ENCODE measurements at places on chromosomes 11 and 22. TPM values are rescaled to one million over a fixed set of nuclear protein-coding genes. Genes with fewer than 3 reads are reported as not detected.

The SEC14L6 gene
- total RNA-seq: 3.3 TPM

- no peak for DNase-seq
Observed at GRCh38 chr11:73246303-73246702, 25.8 kb upstream of the P2RY6 start.

DNA sequence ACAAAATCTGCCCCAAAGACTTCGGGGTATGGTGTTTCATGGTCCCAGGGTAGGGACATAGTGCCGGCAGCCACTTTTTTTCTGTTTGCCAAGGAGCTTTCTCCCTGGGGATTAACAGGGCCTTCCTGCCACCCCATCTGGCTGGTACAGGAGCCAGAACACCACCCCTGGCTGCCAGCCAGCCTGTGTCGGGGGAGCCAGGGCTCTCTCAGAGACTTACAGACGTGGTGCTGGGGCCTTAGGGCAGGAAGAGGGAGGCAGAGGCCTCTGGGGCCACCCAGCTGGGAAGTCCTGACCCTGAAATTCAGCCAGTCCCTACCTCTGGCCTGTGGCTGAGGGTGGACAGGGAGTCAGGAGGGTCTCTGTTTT, 52.4 kb upstream of the CDON start:
- no peak for DNase-seq

- DNase-seq: no peak
Observed at GRCh38 chr11:124536520-124536919, 6.9 kb downstream of the OR8B12 start.

The IGLL5 gene
- not detected for total RNA-seq

DNA sequence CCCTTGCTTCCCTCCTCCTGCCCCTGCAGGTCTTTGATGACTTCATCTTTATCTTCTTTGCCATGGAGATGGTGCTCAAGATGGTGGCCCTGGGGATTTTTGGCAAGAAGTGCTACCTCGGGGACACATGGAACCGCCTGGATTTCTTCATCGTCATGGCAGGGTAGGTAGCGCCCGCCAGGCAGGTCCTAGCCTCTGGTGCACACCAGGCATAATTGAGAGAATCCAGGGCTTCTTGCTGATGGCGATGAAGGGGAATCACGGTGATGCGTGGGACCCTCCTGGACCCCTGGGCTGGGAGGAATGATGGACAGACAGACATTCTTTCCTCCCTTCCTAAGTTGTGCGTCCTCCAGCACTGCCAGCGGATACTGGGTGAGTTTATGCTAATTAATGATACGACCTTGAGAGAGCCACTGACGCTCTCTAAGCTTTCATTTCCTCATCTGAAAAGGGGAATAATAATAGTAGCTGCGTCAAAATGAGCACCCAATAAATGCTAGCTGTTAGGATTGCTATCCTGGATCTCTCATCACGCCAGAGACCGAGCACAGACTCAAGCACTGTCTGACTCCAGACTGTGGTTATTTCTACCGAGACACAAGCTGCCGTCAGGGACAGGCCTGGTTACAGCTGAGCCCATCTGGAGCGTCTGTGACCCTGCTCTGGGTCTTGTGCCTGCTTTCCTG, 30.1 kb downstream of the CACNA1I start:
- no peak for DNase-seq

The GDPD4 gene
- not detected for total RNA-seq

GRCh38 chr11:69634069-69634468, 6.9 kb upstream of the CCND1 start:
- DNase-seq: no peak

DNA sequence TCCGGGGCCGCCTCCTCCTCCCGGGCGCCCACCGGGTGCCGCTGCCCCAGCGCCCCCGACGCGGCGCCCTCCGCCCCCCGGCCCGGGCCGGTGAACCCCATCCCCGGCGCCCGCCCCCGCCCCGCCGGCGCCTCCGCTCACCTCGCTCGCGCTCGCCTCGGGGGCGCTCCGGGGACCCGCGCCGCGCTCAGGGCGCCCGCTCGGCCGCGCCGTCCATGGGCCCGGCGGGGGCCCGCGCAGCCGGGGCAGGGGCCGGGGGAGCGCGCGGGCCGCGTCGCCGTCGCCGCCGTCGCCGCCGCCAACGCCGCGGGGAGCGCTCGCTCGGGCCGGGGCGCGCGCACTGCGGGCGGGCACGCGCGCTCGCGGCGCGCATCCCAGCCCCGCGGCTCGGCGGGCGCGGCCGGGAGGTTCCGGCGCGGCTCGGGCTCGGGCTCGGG, 293 bp downstream of the DUSP8 start:
- no peak for DNase-seq

DNA sequence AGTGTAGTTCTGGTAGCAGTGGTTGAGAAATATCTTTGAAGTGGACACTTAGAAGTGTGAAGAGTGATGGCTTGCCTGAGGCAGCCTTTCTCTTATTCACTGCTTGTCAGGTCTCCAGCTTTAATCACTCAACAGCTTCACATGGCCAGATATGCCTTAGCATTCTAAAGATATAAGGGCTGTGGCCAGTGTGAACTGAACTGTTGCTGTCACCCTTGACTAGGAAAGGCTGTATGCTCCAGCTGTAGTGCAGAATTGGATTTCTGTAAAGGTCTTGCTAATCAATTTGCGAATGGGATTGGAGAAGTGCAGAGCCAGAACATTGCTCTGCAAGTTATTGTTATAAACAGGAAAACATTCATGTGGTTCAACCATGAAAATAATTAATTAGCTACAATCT, 266.7 kb downstream of the TMEM135 start:
- no peak for DNase-seq

The UBQLN3 gene
- total RNA-seq: not detected

- DNase-seq: no peak
Observed at GRCh38 chr11:7688238-7688826, 15.0 kb upstream of the CYB5R2 start.

GRCh38 chr11:65429724-65430405, 7.3 kb downstream of the NEAT1 start:
- DNase-seq: no peak

The MMP27 gene
- not detected for total RNA-seq

- DNase-seq: no peak
Observed at GRCh38 chr22:46678003-46678657, 57.9 kb downstream of the GRAMD4 start.

DNA sequence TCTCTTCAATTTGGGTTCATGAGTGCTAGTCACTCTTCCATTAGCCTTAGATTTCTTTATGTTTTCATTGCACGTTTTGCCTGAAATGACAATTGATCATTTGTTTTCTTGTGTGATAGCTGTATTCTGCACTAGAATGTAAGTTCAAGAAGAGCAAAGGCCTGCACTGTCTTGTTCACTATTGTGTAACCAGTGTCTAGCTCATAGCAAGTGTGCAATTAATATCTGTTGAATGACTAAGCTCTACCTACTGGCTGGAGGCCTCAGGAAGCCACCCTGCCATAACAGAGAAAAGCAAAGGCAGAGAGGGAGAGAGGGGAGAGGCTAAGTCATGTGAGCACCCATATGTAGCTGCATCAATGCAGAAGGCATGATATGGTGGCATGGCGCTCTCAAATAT, 292.8 kb upstream of the SYN3 start:
- no peak for DNase-seq

The RASL10A gene
- 0.63 TPM for total RNA-seq

- DNase-seq: no peak
Observed at GRCh38 chr11:45676522-45677095, 11.2 kb upstream of the CHST1 start.

All from neural crest cell (in vitro differentiated cells).